Activated naive CD4-positive, alpha-beta T cell treated with anti-CD3 and anti-CD28 coated beads, Interleukin-2, amount 50 U/mL, for 72 hours (primary cell): ENCODE measurements at places on chromosomes 3 and 15.

GRCh38 chr15:55394694-55395093 is 13.5 kb downstream of the CCPG1 start:
- DNase-seq = no peak

DNA sequence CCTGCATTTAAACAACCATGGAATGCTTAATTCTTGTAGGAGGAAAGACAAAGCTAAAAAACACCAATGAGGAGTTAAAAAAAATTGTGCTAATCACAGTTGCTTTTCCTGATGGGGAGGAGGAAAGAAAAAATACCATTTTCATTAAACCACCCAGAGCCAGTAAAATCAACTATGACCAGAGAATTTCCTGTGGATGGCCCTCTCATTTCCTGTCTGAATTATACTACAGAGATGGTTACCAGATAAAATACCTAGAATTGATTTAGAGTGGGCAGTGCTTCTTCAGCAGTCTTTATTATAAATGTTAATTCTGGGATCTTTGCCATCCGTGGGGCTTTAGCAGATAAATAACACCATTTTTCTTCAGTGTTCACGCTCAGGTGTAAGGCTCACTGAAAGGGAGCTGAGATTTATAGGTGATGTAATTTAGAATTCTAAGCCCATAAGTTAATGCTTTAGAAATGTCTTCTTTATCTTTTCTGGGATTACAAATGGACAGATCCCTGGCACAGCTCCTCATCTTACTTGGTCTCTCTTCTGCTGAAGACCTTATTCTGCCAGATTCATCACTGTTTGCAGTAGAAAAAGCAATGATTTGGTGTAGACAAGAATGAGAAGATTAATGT is 37.9 kb downstream of the RETNLB start:
- no peak for DNase-seq

DNA sequence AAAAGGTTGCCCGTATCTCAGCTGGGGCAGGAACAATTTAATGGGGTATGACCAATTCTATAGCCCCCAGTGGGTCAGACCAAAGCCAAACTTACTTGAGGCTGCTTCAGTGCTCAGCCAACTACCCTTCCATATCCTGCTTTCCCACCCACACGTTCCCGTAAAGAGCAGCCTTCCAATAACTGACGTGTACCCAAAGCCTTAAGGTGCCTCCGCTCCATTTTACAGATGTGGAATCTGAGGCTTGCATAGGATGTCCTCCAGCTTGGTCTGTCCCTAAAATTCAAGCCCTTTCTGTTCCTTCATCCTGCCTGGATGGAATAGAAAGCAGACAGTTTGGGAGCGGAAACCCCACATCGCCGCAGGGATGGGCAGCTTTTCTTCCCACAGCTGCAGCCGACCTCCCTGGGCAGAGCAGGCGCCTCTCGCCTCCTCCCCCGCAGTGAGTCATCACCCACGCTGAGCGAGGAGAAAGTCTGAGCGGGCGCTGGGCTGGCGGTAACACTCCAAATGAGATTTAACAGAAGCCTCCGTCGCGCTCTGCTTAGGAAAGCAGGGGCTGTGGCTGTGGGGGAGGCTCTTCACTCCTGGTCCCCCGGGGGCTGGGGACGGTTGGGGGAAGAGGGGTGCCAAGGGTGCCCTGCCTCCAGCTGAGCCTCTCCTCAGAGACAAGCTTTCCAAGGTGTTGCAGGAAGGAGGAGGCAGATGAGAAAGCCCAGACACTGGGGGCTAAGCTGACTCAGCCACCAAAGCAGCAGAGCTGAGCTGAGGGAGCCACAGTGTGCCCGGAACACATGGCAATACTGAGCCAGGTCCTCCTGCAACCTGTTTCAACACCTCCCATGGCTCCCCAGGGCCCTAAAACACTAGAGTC is 57.8 kb upstream of the HRH1 start:
- DNase-seq = peak; percentile 70

DNA sequence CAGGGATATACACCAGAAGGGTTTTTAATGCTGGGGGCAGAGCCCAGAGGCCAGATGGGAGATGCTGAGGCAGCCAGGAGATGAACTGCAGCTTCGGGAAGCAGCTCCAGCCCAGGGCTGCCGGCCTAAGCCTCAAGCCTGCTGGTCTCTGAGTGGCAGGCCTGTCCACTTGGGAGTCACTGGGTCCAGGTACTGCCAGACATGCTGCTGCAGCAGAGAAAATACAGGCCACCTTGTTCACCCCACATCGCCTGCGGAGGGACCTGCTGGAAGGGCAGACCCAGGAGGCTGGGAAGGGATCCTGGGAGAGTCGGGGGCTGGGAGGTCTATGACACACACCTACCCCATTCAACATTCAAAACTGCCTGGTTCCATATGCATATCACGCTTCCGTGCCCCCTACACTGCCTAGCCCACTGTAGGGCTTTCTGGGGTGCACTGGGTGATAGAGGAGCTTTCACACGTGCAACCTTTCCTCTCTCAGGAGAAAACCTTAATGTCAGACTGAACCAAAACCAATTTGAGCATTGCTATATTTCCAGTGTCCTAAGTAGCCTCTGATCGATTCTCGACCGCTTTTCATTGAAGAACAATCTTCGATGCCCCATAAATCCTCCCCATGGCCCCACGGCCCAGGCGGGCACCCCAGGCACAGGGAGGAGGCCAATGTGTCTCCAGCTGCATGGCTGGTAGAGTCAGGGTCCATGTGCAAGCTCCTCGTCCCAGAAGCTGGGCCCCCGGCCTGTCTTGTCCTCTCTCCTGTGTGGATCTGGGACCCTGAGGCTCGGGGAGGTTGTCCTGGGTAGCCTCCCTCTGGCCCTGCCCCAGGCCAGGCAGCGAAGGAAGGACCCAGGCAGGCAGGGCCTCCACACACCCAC is 147.4 kb downstream of the ATP10A start:
- no peak for DNase-seq

DNA sequence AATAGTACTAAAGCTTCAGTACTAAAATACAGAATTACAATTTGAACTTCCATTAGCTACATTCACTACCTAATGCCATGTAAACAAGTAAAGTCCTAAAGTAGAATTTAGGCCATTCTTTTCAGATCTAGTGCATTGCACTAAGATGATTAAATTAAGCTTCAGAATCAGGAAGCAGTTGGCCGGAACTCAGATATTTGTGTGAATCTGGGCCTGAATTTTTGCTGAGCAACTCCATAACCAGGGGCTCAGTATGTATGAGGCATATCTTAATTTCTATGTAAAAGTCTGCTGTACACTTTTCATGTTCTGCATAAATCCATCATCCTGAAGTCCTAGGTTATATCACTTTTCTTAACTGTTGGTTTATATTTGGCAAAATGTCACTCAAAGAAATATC is 246.4 kb downstream of the RBMS3 start:
- no peak for DNase-seq

DNA sequence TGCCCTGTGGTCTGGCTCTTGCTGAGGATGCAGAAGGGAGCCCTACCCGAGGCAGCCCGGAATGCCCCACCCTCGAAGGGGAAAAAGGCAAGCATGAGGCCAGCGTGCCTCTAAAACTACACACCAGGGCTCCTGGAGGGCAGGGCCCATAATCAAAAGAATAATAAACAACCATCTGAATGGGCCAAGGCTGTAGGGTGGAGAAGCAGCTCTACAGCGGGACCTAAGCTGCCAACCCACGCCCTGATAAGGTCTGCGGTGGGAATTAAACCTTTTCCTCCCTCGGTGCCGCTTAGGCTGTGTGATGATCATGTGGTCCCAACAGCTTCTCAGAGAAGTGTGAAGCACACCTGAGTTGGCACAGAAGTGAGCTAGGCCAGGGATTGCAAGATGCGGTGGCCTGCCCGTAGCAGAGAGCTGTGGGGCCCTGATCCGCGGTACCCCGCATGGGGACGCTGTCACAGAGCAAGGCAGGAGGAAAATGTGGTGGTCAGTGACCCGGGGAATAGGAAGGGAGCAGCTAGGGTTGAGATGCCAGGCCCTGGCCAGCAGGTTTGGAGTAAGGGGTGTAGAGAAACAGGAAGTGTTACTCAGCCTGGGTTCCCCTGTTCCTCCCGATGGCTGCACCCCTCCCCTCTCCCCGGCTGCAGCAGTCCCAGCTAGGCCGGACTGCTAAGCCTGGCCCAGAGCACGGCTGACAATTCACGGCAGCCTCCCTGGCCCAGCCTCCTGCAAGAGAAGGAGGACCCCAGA is 1.1 kb upstream of the C15orf62 start:
- DNase-seq = no peak

DNA sequence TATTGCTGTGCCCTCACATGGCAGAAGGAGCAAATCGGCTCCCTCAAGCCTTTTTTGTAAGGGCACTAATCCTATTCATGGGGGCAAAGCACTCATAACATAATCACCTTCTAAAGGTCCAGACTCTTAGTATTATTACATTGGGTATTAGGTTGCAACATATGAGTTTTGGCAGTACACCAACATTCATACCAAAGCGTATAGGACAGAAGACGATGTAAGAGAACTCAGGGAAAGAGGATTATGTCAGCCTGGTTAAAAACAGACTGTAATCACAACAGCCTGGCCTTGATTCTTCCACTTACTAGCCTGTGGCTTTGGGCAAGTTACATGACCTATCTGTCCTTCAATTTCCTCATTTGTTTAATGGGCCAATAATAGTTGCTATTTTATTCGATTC is 828.5 kb upstream of the NECTIN3 start:
- DNase-seq = no peak

- DNase-seq = no peak
Measured at GRCh38 chr3:99163314-99163713, 261.8 kb upstream of the DCBLD2 start.

GRCh38 chr15:85490856-85491255 is 110.5 kb downstream of the AKAP13 start:
- DNase-seq = no peak

DNA sequence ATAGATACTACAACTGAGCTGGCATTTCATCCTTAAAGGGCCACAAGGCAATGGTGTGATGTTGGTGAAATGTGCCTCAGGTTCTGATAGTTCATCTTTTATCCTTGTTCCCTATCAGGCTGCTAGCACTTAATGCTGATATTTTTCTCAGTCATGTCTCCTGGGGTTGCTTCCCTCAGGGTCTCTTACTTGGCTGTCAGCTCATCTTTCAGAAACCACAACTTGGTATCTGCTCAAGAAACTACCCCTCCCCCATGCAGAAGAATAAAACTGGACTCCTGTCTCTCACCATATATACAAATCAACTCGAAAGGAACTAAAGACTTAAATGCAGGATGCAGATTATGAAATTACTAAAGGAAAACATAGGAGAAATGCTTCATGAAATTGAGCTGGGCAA is 308.1 kb downstream of the CHST2 start:
- no peak for DNase-seq
